Ecto neural progenitor cell (in vitro differentiated cells): ENCODE measurements at places on chromosomes 2 and 18.
A peak's percentile ranks its signal among the peaks of the same experiment; 100 is the strongest.

GRCh38 chr2:14583059-14583458 lies 49.5 kb upstream of the LRATD1 start:
- no peak for DNase-seq

GRCh38 chr2:241019441-241020139 lies 21.2 kb downstream of the SNED1 start:
- DNase-seq: no peak

DNA sequence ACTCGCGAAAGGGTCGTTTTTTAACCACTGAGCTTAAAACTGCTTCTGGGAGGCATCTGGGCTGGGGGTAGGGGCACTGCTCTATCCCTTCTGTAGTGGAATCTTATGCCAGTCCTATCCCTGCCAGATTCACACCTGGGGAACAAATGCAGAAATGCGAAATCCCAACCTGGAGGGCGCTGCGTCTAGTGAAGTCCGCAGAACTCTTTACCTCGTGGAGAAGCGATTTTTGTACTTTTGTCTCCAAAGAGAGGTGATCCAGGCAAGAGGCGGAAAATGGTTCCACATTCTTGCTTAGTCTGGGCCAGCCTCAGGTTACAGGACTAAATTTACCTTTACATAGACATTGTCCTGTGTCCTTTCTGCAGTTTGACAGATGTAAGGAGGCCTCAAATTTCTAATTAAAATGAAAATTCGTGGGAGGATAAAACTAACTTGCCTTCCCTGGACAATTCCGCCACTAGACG lies 10.4 kb downstream of the TBR1 start:
- DNase-seq: peak; percentile 45

- DNase-seq: no peak
These were observed 183.8 kb downstream of the SMAD2 start for GRCh38 chr18:47746615-47747014.

DNA sequence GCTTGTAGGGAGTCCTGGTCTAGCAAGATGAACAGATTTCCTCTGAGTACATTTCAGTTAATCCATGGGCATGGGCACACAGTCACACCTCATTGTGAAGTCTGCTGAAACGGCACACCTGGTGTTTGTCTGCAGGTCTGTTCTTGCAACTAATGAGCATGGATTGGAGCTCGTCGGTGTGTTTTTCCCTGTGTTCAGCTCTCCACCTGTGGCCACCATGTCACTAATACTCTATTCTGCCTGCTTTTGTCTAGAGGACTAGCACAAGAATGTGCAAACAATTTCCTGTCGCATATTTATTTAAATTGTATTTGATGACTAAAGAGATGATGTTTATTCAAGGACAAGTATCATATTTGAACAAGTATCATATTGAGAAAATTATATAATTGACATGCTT lies 24.5 kb upstream of the PPP4R1 start:
- DNase-seq: no peak

- DNase-seq: no peak
These were observed 5.2 kb upstream of the CHCHD5 start for GRCh38 chr2:112579241-112579640.

GRCh38 chr18:51340332-51340731 lies 142.9 kb upstream of the MEX3C start:
- DNase-seq: no peak

- no peak for DNase-seq
These were observed 32.9 kb upstream of the SLC25A52 start for GRCh38 chr18:31793531-31793930.

DNA sequence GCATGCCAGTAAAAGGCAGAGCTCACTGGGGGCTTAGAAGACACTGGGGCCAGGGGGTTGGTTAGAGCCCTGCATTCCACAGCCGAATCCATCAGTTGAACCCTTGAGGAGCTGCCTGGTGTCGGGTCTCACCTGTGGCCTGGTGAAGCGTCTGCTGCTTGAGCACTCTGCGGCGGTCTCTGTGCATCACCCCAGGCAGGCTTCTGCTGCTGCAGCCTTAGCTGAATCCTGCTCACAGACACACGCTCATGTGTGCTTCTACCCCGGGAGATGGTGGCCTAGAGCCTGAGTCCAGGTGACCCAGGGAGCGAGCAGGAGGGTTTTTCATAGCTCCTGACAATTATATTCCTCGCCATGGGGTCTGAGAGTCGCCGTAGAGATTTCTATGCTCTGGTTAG lies 192.1 kb downstream of the MGAT5 start:
- DNase-seq: no peak

- DNase-seq: no peak
These were observed 96.4 kb downstream of the ITGB1BP1 start for GRCh38 chr2:9326975-9327374.

DNA sequence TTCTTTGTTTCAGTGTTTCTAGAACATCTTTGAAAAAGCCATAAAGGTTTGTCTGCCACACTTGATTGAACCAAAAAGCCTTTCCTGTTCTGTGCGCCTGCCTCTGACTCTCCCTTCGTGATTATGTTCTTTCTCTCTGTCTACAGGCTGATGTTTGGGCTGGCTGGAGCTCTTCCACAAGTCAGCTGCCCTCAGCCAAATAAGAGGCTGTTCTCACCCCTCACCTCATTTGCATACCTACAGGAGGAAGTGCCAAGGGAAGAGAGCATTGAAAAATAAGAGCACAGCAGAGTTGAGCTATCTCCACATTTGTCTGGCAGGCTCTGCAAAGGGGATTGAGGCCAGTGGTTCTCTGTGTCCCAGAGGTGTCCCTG lies 15.8 kb downstream of the INPP5D start:
- peak; percentile 29 for DNase-seq

DNA sequence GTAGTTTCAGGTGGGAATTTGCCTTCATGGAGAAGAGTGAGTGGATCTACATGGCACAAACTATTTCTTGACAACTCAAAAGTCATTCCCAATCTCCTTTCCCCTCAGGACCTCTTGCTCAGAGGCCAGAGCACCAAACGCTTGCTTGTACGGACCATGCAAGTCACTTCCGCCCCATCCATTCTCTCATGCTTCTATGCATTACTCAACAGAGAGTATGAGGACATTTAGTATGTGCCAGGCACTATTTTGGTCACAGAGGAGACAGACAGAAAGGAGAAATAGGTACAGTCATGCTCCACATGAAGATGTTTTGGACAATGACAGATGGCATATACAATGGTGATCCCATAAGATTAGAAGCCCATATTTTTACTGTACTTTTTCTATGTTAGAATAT lies 117.5 kb downstream of the ACTR3 start:
- DNase-seq: no peak

GRCh38 chr2:177207101-177207500 lies 5.5 kb upstream of the HNRNPA3 start:
- DNase-seq: no peak
